Activated T-cell treated with anti-CD3 and anti-CD28 coated beads, Interleukin-2, amount 50 U/mL, for 72 hours (primary cell): ENCODE measurements at places on chromosomes 7 and 10. TPM values are rescaled to one million over a fixed set of nuclear protein-coding genes. Genes with fewer than 3 reads are reported as not detected.

MYO1G gene
- total RNA-seq = 606 TPM

GRCh38 chr7:45104844-45105587 lies 6.5 kb downstream of the TBRG4 start:
- DNase-seq = no peak

GRCh38 chr7:127557803-127558202 lies 27.6 kb downstream of the GCC1 start:
- no peak for DNase-seq

- DNase-seq = no peak
Observed at GRCh38 chr7:136180984-136181383, 203.8 kb upstream of the MTPN start.

DNA sequence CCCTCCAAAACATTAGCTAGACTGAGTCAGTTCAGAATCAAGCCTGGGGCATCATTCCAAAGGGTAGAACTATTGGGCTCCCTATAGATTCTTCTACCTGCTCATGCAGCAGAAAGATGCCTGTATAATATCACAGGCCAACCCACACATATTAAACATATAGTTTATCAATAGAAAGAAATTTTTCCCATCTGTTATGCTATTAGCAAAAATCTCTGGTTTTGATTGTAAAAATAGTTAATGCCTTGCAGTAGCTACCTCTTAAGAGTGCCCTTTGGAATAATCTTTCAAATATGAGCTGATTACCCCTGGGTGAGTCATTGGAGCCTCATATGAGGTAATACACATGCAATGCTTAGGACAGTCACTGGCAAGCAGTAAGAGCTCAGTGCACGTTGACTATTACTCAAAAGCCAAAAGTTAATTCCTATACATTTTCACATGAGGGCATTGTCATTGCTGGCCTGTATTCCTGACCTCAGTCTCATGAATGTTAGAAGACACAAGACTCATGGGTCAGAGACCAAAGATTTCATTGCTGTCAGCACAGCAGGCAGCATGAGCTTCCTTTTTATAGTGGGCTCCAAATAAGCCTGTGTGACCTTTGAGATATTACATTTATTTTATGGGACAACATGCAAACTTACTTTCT lies 180.0 kb downstream of the FGFR2 start:
- DNase-seq = no peak

MYOZ1 gene
- not detected for total RNA-seq

NKX2-3 gene
- total RNA-seq = not detected
